IgD-negative memory B cell (primary cell): ENCODE measurements at places on chromosomes 6 and 20. TPM values are rescaled to one million over a fixed set of nuclear protein-coding genes. Genes with fewer than 3 reads are reported as not detected.

Gene CCM2L
- not detected for polyA plus RNA-seq

Gene SLA2
- 0.68 TPM for polyA plus RNA-seq

Gene PIM1
- polyA plus RNA-seq, result 31.1 TPM

Gene KLHDC3
- 60.3 TPM for polyA plus RNA-seq

Gene ECT2L
- polyA plus RNA-seq, result 0.23 TPM

Gene LST1
- 20.5 TPM for polyA plus RNA-seq

Gene TGM3
- polyA plus RNA-seq, result not detected
